Smooth muscle cell of the coronary artery (primary cell): ENCODE measurements at places on chromosomes 16 and 17. TPM values are rescaled to one million over a fixed set of nuclear protein-coding genes. Genes with fewer than 3 reads are reported as not detected.

The RPTOR gene
- total RNA-seq, result 17.3 and 19.0 TPM in 2 replicates

The PRSS22 gene
- total RNA-seq, result not detected in 2 replicates

The PPP1R27 gene
- 0.15 TPM in 1 of 2 replicates, not detected in the other for total RNA-seq

The PIK3R6 gene
- total RNA-seq, result not detected in 2 replicates

The TEKT3 gene
- 0.59 TPM in 1 of 2 replicates, not detected in the other for total RNA-seq

The SOX15 gene
- total RNA-seq, result 0.23 TPM in 1 of 2 replicates, not detected in the other

The WNT3 gene
- 0.59 and 1.4 TPM in 2 replicates for total RNA-seq

The KRTAP2-3 gene
- not detected in 2 replicates for total RNA-seq

The VAC14 gene
- 13.2 and 19.7 TPM in 2 replicates for total RNA-seq

The CMTR2 gene
- 10.4 and 19.5 TPM in 2 replicates for total RNA-seq

The GNG13 gene
- total RNA-seq, result not detected in 2 replicates

The TNFRSF13B gene
- total RNA-seq, result not detected in 2 replicates

The CLDN9 gene
- not detected in 2 replicates for total RNA-seq

The ABCA6 gene
- total RNA-seq, result 23.2 and 90.9 TPM in 2 replicates

The CCT6B gene
- 0.23 and 1.1 TPM in 2 replicates for total RNA-seq

The PIK3R5 gene
- not detected in 2 replicates for total RNA-seq

The MOSMO gene
- total RNA-seq, result 7.5 and 8.0 TPM in 2 replicates

The ALOX15B gene
- 0.12 TPM in 1 of 2 replicates, not detected in the other for total RNA-seq

The LGALS9B gene
- not detected in 2 replicates for total RNA-seq

The CES4A gene
- total RNA-seq, result 0.90 and 3.3 TPM in 2 replicates

The ESRP2 gene
- total RNA-seq, result under 0.01 TPM in 1 of 2 replicates, not detected in the other

The NDUFB10 gene
- total RNA-seq, result 221 and 281 TPM in 2 replicates

The NPIPB6 gene
- 0.30 TPM in 1 of 2 replicates, not detected in the other for total RNA-seq

The FBRS gene
- 6.6 and 9.8 TPM in 2 replicates for total RNA-seq

The DBNDD1 gene
- total RNA-seq, result 0.12 and 2.6 TPM in 2 replicates

The PRSS21 gene
- total RNA-seq, result 0.15 and 0.23 TPM in 2 replicates

The PYCARD gene
- total RNA-seq, result 43.5 and 69.2 TPM in 2 replicates

The RCVRN gene
- total RNA-seq, result not detected in 2 replicates

The CHST5 gene
- not detected in 2 replicates for total RNA-seq

The TBC1D3 gene
- not detected in 2 replicates for total RNA-seq

The FBXW10 gene
- under 0.01 TPM in 1 of 2 replicates, not detected in the other for total RNA-seq
